ENCODE measurements at places on chromosomes 4 and X. TPM values are rescaled to one million over a fixed set of nuclear protein-coding genes. Genes with fewer than 3 reads are reported as not detected.

The AVPR2 gene
- not detected for polyA plus RNA-seq

The KLHL13 gene
- 2.7 TPM for polyA plus RNA-seq

The OPN1LW gene
- not detected for polyA plus RNA-seq

The DCAF8L2 gene
- polyA plus RNA-seq: not detected

The LIN54 gene
- polyA plus RNA-seq: 2.5 TPM

The MAGEB6B gene
- polyA plus RNA-seq: not detected

The TNMD gene
- not detected for polyA plus RNA-seq

The APLN gene
- polyA plus RNA-seq: 8.0 TPM

The UCP1 gene
- not detected for polyA plus RNA-seq

The ASB5 gene
- polyA plus RNA-seq: not detected

DNA sequence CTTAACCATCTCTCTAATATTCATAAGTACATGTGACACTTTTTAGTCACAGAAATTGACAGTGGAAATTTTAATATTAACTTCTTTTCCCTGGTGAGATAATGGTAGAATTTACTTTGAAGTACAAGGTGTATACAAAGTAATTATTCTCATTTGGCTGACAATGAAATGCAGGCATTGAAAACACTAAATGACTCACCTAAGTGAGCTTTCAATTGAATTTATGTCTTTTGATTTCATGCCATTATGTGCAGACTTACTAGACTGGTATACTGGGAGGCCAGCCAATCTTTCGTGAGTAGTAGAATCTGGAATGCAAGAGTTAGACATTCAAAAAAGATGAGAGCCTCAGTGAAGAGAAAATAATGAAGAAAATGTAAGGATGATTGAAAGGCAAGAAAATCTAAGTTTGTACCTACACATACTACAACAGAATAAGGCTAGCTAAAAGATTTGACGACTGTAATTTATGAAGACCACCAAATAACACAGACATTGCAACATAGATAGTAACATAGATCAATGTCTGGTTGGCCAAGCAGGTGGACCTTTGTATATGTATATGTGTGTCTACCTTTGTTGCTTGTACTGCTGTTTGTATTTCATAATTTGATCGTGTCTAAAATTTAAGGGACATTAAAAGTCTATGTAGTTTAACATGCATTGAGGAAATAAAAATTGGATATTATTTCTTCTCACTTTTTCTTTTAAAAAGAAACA, 459.7 kb downstream of the IL15 start:
- DNase-seq: peak; percentile 91

DNA sequence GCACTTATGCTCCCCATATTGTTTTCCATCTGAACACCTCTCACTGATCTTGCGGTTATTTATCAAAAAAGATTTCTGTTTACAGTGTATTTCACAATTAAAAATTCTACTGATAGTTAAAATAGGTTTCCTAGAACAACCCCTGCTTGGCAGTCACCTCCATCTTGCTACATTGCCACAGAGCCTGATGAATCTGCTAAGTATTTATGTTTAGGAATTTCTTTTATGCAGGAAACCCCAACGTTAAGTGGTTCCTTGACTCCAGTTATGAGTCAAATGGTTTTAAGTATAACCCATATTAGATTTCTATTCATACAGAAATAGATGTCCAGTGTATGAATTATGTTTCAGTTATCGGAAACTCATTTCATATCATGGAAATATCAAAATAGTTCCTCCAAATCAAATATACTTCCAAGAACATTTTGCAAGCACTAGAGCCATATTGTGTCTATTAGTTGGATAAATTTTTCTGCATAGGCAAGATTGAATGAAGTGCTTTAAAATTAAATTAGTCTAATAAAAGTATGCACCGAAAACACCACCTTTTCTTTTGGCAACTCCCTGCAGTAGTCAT, 20.6 kb downstream of the GALNT7 start:
- no peak for DNase-seq

GRCh38 chr4:52983563-52984303, 121.6 kb downstream of the RASL11B start:
- peak; percentile 49 for DNase-seq

- peak; percentile 39 for DNase-seq
These were observed 14.2 kb downstream of the LRP2BP start for GRCh38 chr4:185381288-185382196.

DNA sequence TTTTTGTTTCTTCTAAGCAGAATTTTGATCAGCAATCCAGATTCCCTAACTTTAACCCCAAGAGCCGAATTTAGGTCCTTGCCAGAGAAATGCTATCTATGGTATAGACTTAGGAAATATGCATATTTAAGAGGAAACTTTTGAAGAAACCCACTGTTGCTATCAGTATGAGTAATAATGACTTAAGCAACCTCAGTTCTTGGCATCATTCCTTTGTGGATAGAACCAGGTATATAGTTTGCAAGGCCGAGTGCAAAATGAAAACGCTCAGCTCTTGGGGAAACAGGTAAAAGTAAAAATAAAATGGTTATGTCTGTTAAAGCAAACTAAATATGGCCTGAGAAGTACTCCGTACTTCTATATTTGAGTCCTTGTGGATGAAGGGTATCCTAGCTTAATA, 78.1 kb downstream of the ARSF start:
- peak; percentile 38 for DNase-seq

DNA sequence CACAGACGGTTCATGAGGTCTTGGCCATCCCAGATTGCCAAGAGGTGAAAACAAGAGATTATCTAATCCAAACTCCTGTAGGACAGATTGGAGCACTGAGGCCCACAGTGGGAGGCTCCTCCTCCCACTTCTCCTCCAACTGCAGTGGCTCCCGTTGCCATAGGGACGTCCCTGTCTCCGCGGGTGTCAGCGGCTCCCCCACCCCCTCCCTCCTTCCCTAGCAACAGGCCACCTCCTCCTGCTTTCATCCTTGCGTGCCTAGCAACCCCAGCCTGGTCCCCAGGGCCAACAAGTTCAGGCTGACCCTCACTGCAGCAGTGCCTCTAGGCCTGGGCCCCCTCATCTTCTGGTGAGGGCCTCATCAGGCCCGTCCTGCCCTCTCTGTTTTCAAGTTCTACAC, 6.8 kb upstream of the IQSEC2 start:
- DNase-seq: no peak

DNA sequence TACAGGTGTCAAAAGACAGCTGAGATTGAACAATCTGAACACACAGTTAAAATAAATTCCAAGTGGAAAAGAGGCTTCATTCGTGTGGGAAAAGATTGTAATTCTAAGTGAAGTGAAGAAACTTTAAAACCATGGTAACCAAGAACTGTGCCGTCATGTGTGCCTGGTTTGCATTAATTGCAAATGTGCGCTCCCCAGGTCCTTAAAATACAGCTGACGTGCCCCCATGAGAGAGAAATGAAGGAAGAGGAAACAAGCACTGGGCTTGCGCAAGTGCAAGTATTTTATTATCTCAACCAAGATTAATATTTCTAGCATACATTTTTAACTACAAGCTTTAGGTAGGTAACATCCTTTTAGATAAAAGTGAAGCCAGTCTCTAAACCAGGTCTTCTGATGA, 92.5 kb downstream of the PARM1 start:
- no peak for DNase-seq

GRCh38 chr4:1053080-1053661, 41.7 kb downstream of the FGFRL1 start:
- no peak for DNase-seq

GRCh38 chr4:168433571-168433970, 46.7 kb downstream of the DDX60L start:
- no peak for DNase-seq

GRCh38 chr4:175813821-175814220, 1.8 kb upstream of the GPM6A start:
- no peak for DNase-seq

GRCh38 chr4:61665649-61666048, 465.5 kb downstream of the ADGRL3 start:
- no peak for DNase-seq

GRCh38 chr4:76723924-76724323, 174.0 kb downstream of the SOWAHB start:
- peak; percentile 43 for DNase-seq

GRCh38 chrX:38870361-38870895, 69.2 kb downstream of the MID1IP1 start:
- DNase-seq: peak; percentile 49

All from foreskin keratinocyte (primary cell).